Naive thymus-derived CD4-positive, alpha-beta T cell (primary cell): ENCODE measurements at places on chromosomes 5 and 9.

DNA sequence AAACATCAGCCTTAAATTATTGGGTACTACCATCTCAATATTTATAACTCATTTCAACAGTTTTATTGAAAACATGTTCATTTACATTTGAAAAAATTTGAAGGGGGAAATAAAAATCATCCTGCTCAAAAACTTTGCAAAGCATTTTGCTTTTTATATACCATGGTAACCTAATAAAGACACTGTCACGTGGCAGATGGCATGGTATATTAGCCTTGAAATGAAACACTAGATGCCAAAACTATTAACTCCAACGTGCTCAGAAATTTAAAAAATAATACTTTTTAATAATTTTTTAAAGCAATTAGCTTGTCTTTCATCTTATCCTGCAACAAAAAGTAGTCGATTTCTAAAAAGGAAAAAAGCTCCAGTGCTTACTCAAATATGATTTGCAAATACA is 88.6 kb upstream of the NFIB start:
- H3K36me3 ChIP-seq = no peaks in the 10 kb centered on the region
- no peak overlapping the region for H3K4me3 ChIP-seq
- no peaks in the 10 kb centered on the region for H3K4me1 ChIP-seq
- no peak overlapping the region for H3K27ac ChIP-seq

DNA sequence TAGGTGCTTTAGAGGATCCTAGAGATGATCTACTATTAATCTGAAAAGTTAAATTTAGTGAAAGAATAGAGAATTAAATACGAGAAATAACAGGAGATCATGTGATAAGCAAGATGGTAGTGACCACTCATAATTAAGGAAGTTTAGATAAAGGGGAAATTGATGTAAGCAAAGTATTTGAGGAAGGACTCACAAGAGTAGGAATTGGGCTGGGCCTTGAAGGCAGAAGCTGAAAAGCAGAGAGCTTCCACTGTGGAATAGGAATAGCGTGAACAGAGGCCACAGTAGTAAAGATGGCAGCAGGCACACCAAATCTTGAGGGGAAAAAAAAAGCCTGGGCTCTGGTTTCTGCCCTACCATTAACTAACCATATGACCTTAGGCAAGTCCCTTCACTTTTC is 38.0 kb downstream of the KIF24 start:
- no peaks in the 10 kb centered on the region for H3K36me3 ChIP-seq
- DNase-seq = no peak
- H3K4me3 ChIP-seq = no peak overlapping the region
- H3K27me3 ChIP-seq = no peaks in the 10 kb centered on the region
- H3K27ac ChIP-seq = no peak overlapping the region
- H3K4me1 ChIP-seq = no peaks in the 10 kb centered on the region

- H3K36me3 ChIP-seq = no peaks in the 10 kb centered on the region
- no peaks in the 10 kb centered on the region for H3K4me1 ChIP-seq
- H3K27me3 ChIP-seq = no peaks in the 10 kb centered on the region
- H3K27ac ChIP-seq = no peak overlapping the region
Observed at GRCh38 chr5:57862471-57862911, 379.9 kb upstream of the ACTBL2 start.

- DNase-seq = no peak
- no peak overlapping the region for H3K27ac ChIP-seq
- H3K36me3 ChIP-seq = no peaks in the 10 kb centered on the region
- no peaks in the 10 kb centered on the region for H3K27me3 ChIP-seq
- H3K4me3 ChIP-seq = no peak overlapping the region
Observed at GRCh38 chr5:82985763-82986162, 91.4 kb downstream of the TMEM167A start.
